ENCODE measurements at places on chromosomes 2 and 18.

DNA sequence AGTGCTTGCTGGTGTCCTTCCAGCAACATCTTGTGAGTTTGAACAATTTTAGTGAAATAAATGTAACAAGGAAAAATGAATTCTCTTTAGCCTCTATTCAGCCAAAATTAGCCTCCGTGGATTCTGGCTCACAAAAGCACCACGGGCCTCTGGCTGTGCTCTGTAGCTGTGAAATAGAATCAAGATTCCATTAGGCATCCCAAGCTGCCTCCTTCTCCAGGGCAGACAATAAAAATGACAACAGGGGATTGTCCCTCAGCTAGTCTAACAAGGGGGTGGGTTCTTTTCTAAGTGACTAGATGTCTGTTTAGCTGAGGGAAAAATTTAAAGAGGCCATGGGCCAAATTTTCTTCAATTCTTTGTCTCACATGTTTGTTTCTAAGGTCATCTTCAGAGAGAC is 254.7 kb upstream of the FIGN start:
- no peak for DNase-seq

DNA sequence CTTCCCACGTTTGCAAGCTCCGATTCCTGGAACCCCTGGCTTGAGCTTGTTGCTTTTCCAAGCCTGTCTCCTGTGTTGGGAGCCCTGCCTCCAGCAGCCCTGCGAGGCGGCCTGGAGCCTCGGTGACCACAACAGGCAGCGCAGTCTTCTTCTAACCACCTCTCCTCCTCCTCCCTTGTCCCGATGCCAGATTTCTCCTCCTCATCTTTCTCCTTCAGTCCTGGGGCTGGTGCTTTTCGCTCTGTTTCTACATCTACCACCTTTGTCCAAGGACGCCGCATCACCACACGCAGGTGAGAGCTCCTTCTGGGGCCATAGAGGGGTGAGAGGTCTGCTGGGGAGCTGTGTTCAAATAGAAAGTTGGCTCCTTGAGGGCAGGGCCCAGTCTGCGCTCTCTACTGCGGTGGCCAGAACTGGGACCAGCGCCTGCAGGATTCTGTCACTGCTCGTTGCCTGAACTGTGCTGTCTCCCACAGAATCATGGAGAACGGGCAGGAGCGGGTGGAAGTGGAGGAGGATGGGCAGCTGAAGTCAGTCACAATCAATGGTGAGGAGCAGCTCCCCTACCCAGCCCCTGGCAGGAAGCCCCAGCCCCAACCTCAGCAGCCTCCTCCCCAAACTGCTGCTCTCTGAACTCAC is 3.9 kb downstream of the DNAJB2 start:
- peak; percentile 54 for DNase-seq

DNA sequence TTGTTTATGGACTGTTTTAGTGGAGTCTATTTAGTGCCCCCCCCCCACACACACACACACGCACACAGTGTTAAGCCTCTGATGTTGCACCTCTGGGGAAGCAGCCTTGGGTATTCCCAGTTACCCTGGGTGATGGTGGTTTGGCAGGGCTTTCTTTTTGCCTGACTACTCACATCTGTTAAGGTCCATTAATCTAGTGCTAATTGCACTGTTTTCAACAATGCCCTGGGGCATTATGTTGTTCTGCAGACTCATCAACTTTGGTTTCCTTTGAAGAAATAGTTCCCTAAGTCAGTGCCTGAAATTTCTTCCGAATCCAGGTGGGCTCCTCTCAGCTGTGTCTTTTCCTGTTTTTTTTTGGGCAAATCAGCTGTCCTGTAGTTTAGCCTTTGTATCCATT is 34.7 kb downstream of the SPOPL start:
- DNase-seq, result no peak

DNA sequence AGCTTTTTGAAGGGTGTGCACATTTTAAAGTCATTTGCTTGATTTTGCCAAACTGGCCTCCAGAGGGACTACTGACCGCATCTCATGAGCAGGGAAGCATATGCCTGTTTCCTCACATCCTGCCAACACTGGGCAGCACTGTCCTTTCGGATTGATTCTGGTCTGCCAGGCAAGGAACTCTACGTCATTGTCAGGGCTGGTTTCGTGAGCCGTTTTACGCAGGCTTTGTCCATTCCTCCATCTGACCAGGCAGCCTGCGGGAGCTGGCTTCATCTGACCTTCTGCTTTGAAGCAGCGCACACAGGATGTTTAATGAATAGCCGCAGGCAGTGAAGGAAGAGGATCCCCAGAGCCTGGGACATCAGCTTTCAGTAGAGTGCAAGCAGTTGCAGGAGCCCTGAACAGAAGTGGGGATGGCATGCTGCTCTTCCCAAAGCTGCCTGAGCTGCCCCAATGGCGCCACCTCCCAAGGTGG is 46.3 kb upstream of the SEMA4C start:
- DNase-seq, result peak; percentile 47

DNA sequence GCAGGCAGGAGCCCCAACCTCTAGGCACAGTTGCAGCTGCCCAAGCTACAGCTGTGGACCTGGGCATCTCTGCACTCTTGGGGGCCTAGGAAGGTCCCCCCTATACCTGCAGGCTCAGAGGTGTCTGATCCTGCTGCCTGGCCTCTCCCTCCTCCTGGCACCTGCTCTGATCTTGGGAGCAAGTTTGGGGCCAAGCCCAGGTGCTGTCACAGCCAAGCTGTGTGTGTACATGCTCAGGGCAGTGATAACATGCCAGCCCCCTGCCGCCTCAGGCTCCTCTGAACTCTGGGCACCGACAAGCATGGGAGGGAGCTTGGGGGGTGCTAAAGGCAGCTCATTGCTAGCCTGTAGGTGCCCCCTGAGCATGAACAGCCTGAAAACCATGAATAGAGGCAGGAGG is 829.6 kb upstream of the VRK2 start:
- DNase-seq, result no peak

- no peak for DNase-seq
Measured at GRCh38 chr2:208359632-208359986, 47.0 kb upstream of the PTH2R start.

- no peak for DNase-seq
Measured at GRCh38 chr2:231931481-231931915, 5.3 kb upstream of the NPPC start.

DNA sequence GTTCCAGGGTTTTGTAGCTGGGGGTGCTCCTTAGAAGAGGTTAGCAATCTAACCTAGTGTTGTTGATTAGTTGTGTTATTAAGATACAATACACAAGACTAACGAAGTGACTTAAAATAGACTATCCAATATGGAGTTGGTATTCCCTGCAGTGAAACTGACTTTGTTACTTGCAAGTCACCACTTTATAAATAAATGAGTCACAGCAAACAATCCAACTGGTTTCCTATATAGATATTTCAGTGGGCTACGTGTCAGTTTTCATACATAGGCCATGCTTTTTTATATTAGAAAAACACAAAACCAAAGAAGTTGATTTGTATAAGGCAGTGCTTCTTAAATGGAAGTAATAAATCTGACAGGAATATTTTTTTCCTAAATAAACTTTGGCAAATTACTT is 274.0 kb downstream of the CAMKMT start:
- no peak for DNase-seq

- no peak for DNase-seq
Measured at GRCh38 chr2:138504546-138505235, 3.1 kb downstream of the SPOPL start.

DNA sequence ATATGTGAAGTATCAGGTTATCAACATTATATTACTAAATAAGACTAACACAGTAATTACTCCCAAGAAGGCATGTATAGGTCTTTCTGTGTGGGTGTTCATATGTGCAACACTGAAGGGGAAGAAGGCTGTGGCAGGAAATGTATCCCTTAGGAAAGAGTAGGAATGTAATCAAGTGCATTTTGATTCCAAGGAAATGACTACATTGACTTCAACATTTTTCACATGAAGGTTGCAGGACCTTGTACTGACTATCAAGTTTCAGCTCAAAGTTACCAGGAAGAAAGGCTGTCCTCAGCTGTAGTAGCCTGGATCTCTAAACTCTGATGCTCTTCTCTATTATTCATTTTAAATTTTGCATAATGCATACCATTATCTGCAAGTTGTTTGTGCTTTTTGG is 680.8 kb downstream of the NYAP2 start:
- no peak for DNase-seq

- no peak for DNase-seq
Measured at GRCh38 chr2:237341872-237342271, 72.1 kb downstream of the COL6A3 start.

All from hippocampal formation (tissue), 2 donors.